GM12865 (cell line): ENCODE measurements at places on chromosomes 7 and 10.

DNA sequence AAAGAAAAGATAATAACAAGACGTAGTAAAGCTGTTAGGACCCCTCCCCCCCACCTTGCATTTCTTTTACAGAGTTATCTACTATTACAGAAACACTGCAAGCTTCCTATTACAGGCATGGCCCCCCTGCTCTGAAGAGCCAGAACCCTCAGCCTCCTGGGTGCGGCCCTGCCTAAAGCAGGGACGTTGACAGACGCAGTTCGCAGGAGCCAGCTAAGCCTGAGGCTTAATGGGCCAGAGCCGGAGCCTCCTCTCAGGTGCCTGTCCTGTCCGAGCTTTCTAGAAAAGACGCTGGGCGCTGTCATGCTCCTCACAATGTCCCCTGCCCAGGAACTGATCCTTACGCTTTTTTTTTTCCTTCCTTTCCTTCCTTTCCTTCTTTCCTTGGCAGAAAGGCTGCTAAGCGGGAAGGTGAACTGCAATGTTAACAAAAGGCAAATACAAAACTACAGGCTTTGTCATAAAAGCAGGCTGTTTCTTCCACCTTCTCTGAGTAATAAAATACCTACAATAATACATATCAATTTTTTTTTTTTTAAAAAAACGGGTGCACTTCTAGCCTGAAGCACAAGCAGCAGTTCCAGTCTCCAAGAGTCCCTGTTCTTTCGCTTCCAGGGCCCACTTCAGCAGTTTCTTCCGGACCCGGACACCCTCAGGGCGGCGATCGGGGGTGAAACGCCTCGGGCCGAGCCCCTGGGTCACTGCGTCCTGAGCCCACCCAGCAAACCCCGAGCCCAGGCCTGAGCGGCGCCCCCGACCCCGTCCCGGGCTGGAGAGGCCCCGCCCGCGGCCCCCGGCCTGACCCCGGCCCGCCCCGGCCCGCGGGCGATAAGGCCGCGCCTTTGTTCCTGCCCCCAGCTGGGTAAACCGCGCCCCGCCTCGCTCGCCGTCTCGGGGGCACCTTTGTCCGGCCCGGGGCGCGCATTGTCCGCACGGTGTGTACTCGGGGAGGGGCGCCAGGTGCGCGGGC is 11.2 kb downstream of the MNX1 start:
- no peak for DNase-seq

- DNase-seq, result no peak
Observed at GRCh38 chr7:26007510-26007909, 144.5 kb upstream of the NFE2L3 start.

- DNase-seq, result no peak
Observed at GRCh38 chr10:88707429-88708155, 1.5 kb downstream of the LIPK start.

- DNase-seq, result no peak
Observed at GRCh38 chr7:78542541-78542940, 744.0 kb downstream of the PHTF2 start.

- no peak for DNase-seq
Observed at GRCh38 chr7:121288894-121289293, 39.9 kb upstream of the WNT16 start.

DNA sequence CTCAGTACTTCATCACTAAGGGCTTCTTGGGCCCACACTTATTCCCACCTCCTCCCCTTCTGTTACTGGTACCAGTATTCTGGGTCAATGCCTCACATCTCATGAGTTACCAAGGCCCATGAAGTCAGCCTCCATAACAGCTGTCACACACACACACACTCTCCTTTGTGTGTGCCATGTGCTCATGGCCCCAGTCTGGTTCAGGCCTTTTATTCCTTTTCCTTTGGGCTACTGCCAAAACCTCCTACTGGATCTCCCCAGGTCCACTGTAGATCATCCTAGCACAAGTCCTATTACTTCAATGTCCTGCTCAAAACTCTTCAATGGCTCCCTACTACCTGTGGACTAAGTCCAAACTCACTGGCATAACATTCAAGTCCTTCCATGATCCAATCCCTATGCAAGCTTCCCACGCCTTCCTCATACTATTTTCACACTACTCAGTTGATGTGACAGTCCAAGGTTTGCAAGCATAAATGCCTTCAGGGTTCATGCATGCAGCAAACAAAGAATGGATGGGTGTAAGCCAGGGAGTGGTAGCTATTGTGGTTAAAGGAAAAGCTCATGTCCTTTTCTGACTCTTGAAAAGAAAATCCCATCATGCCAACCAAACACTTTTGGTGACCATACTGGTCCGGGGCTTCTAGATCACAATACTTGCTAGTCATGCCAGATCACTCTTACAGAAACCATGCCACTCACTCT is 68.1 kb downstream of the CCDC6 start:
- DNase-seq, result no peak

GRCh38 chr10:1367938-1368841 is 312.0 kb downstream of the WDR37 start:
- no peak for DNase-seq

DNA sequence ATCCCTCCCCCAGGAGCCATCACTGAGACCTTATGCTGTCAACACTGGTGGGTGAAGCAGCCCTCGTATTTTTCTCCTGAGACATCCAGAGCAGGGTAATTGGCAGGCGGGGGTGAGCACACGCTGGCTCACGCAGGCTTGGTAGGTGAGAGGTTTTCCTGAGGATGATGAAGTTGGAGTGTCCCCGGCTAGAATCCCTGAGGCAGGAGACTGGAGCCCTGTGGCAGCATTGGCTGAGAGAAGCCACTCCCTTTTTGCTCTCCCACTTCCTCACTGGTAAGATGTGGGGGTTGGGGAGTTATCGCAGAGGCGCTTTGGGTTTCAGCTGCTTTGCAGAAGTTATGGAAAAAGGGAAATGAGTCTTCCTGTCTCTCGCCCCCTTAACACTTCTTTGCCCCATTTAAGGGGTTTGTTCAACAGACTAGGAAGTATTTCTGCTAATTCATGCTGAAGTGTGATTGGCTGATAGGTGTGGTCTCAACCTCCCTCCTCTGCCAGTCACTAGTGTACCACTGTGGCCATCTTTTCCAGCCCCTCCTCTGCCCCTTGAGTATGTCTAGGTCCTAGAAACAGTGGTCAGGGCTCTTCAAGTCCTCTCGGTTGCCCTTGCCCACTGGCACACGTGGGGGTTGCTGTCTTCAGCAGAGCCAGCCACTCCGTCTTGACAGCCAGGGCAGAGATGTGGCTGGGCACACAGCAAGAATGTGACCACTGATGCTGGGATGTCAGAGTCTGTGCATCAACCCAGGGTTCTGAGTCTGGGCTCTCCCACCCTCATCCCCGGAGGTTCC is 5.7 kb downstream of the ARPC1B start:
- DNase-seq, result peak; percentile 90

DNA sequence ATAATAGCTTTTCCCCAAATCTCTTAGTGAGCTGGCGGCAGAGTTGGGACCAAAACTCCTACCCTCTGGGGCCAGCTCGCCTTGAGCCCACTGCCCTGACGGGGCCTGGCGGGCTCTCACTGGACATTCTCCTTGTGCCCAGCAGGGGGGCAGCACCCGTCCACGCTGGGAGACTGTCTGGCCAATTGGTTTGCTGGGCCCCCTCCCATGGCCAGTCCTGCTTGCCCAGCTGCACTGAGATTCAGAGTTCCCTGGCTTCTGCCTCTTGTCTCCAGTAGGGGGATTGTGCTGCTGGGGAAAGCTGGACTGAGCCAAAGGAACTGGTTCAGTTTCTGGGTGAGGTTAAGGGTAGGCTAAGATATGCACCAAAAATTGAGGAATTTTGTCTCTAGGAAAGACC is 59.8 kb downstream of the RAMP3 start:
- no peak for DNase-seq

GRCh38 chr10:44697116-44697515 is 214.0 kb upstream of the TMEM72 start:
- no peak for DNase-seq

- no peak for DNase-seq
Observed at GRCh38 chr10:30176182-30176581, 116.8 kb upstream of the JCAD start.

DNA sequence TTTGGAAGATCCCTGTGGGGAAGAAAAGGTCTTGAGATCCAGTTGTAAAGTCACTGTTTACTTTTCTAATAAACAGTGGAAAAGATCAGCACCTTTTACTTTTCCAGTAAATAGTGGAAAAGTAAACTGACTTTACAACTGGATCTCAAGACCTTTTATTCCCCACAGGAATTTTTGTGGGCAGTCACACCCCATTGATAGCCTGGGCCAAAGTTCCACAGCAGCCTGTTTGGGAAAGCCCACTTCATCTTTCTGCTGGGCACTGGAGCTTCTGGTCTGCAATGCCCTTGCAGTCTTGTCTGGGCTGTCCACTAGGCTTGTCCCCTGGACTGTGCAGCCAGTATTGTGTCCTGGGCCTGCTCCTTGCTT is 50.2 kb downstream of the ADCY1 start:
- no peak for DNase-seq

DNA sequence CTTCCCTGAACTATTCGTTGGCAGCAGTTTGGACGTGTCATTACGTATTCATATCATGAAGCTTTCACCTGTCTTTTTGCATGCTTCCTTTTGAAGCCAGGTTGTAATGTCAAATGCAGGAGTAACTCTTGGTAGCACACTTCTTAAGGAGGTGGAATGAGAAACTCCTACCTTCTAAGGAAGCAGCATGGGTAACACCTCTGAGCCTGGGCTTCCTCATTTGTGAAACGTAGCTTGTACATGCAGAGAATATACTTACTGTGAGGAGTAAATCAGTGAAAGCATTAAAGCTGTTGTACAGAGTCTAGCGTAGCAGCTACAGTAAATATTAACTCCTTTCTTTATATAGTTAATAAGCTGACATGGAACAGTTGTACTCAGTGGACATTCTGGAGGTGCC is 21.1 kb downstream of the CUL1 start:
- DNase-seq, result no peak

DNA sequence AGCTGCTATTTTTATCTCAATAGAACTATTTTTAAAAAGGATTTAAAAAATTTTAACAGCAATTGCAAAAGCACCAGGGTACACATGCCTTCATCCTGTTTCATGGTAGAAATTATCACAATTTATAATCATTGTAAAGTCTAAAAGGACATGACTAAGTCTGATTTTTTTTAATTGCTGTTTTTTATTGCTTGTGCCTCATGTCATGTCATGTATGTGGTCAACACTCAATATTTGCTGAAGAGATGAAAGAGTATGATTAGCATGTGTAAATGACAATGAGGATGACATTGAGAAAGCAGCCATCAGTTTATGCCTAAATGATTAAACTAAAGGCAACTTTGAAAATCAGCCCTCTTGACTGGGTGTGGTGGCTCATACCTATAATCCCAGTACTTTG is 74.8 kb downstream of the GPR37 start:
- no peak for DNase-seq

- no peak for DNase-seq
Observed at GRCh38 chr7:28068811-28069216, 111.8 kb downstream of the JAZF1 start.

DNA sequence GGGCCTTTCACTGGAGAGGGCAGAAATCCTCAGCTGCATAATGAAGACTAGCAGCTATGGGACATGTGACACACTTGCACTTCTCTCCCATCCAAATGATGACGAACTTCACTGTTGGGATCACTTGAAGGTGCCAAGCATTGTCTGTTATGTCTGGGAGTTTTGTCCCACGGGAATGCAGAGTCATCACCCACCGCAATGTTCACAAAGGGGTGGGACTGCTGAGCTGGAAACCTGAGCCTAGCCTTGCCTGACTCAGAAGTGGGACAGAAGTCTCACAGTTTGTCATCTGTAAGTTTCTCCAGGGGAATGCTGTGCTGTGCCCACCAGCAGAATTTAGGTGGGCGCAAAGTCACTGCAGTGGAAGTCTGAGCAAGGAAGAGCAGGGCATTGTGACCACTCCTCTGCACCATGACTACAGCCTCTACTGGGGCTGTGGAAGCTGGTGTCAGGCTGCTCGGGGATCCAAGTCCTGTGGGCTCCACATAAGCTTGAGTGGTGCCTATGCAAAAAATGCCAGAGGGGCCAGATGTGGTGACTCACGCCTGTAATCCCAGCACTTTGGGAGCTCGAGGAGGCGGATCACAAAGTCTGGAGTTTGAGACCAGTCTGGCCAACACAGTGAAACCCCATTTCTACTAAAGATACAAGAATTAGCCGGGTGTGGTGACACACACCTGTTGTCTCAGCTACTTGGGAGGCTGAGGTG is 472.0 kb upstream of the CNTNAP2 start:
- no peak for DNase-seq

DNA sequence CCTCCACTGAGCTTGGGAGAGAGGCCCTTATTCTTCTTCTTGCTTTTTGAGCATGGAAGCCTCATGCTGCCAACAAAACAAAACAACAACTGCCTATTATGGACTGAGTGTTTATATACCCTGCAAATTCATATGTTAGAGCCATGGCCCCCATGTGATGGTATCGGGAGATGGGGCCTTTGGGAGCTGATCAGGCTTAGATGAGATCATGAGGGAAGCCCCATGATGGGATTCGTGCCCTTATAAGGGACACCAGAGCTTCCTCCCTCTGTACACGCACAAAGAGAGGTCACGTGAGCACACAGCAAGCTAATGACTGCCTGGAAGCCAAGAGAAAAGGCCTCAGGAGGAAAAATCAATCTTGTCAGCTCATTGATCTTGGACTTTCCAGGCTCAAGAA is 235.0 kb downstream of the FANK1 start:
- DNase-seq, result no peak
